Uterus (tissue), 4 donors: ENCODE measurements at places on chromosomes 7 and 10. TPM values are rescaled to one million over a fixed set of nuclear protein-coding genes. Genes with fewer than 3 reads are reported as not detected.
A peak's percentile ranks its signal among the peaks of the same experiment; 100 is the strongest.

GRCh38 chr7:23356726-23357125 lies 57.6 kb downstream of the MALSU1 start:
- DNase-seq = no peak

- no peak for DNase-seq
These were observed 4.1 kb downstream of the NHLRC2 start for GRCh38 chr10:113858541-113858940.

Gene PPIA
- 1,393 TPM for total RNA-seq

Gene CYP26C1
- total RNA-seq = not detected

DNA sequence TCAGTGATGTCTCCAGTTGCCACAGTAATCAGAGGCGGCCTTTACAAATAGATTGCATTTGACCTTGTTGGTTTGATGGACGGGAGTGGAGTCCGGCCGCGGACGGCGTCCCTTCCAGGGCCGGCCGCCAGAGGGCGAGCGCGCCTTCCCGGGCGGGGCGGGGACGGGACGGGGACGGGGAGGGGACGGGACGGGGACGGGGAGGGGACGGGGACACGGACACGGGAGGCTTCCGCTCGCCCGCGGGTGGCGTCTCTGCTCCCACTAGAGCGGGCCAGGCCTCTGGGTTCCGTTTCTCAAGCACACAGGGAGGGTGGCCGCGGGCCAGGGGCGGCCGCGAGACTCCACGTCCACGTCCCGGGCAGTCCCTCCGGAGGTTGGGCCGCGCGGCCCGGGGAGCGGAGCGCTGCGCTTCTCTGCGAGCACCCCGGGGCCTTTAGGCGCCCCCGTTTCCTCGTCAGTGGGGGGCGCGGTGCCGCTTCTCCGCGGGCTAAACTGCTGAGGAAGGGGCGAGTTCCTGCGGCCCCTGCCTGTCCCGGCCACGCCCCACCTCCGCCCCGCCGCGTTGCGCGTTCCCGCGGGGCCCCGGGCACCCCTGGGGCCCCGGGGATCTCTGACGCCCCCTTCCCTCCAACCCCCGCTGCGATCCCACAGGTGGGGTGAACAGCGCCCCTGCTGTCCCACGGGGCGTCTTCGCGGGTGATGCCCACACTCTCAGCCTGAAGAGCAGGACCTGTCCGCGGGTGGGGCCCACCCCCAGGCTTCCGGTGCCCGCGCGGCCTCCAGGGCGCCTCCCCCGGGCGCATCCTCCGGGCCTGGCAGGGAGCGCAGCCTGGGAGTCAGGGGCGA lies 84.2 kb upstream of the MKI67 start:
- peak; percentile 30 for DNase-seq

Gene SLC13A1
- not detected for total RNA-seq

DNA sequence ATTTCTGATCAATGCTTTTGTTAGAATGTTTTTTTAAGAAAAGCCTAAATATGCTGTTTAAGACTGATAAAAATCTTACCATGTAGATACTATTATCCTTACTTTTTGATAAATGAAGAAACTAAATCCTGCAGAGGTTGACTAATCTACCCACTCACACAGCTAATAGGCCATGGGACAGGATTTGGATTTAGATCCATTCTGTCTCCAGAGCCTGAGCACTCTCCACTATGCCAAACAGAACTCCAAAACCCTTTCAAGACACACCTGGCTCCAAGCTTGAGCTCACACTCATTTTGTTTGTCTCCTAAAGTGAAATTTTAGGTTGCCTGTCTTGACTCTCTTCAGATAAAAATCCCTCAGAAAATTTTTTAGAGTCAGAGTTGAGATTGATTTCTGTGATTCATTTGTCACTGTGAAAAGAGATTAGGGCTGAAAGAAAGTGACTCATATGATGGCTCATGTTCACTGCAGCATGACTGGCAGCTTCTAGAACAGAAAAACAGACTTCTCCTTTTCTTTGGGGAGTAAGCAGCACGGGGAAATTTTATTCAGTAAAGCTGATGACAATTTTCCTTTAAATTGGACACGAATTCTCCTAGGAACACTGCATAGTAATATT lies 132.3 kb upstream of the POT1 start:
- DNase-seq = no peak
